ENCODE measurements at places on chromosomes 5 and 9.

GRCh38 chr9:72864327-72864726 lies 88.5 kb downstream of the ALDH1A1 start:
- no peak for DNase-seq

DNA sequence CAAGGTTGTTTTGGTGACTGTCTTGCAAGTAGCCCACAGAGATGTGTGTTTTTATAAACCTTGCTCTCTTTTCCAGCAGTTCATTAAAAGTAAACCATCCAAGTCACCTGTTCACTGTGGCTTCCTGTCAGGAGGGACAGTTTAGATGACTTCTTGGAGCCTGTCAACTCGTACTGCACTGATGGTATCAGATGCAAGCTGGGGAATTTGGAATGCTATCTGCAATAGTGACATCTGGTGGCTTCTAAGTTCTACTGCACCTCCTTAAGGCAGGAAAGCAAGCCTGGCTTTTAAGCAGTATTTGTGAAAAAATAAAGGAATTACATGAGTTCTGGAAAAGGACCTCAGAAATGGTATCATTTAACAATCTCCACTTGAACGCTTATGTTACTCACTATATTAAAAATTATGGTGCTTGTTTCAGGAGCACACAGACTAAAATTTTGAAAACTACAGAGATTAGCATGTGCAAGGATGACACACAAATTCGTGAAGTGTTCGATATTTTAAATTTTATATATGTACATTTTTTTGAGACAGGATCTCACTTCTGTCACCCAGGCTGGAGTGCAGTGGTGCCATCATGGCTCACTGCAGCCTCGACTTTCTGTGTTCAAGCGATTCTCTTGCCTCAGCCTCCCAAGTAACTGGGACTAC lies 164.0 kb downstream of the TTC39B start:
- peak; percentile 77 for DNase-seq

DNA sequence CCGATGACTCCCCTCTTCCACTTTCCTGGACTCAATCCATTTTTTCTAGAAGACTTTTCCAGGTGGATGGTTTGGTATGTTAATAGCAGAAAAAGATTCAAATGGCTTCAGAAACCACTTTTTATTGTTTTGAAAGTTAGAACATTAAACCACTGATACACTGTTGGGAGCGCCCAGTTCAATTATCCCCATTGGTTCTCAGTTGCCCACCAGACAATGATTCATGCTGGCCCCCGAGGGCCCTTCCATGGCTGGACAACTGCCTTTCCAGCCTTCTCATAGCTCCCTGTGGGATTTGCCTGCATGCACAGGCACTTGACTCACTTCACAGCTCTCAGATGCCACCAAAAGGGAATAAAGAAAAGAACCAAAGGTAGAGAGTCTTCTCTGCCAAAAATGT lies 21.3 kb upstream of the ANKRD34B start:
- DNase-seq, result no peak

- no peak for DNase-seq
These were observed 8.7 kb upstream of the SLC2A8 start for GRCh38 chr9:127388037-127388855.

- no peak for DNase-seq
These were observed 53.1 kb downstream of the PDCD1LG2 start for GRCh38 chr9:5563417-5563815.

DNA sequence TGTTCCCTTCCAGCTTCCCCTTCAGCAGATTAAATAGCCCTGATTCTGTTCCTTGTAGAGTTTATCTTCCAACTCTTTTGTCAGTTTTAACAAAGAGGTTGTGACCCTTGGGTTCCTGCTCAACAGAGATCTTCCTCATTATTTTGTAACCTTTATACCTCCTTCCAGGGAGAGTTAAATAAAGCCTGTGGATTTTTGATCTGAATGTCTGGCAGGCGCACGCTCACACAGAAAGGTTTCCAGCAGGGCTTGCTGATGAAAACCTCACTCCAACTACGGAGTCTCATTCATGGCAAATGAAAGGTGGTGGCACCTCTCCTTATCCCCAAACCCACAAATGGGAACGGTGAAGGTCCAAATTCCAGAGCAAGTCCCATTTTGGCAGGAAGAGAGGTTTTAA lies 129.0 kb downstream of the SREK1 start:
- no peak for DNase-seq

DNA sequence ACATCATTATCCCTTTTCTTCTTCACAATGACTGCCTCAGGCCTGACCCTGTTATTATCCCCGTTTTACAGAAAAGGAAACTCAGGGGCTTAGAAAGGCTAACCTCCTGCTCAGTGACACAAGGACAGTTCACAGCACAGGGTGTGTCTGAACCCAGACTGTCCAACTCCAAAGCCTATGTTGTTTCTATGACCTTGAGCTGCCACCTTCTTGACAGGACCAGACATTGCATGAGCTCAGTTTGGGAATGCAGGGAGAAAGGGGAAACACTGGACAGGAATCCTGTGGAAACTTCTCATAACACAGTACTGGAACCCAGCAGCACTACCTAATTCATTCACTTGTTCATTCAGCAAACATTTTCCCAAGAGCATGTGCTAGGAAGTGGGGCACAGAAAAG lies 472.8 kb downstream of the CDK5RAP2 start:
- no peak for DNase-seq

GRCh38 chr9:101629636-101630035 lies 34.9 kb upstream of the PPP3R2 start:
- no peak for DNase-seq

DNA sequence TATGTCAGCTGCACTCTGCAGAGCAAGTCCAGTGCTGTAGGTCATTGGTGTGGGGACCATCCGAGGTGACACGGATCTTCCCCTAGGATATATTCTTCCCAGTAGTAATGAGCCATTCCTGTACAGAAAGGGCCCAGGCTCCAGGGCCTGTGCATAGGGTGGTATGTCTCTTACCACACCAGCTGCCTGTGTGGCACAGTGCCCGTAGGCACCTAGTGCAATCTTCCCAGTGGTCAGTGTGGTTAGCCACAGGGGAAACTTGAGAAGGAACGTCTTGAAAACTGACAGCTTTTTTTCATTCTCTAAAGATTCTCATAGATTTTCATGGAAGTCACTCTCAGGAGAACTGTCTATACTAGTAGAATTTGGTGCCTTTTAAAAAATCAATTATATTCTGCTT lies 39.8 kb downstream of the CYSTM1 start:
- DNase-seq, result no peak

GRCh38 chr5:178376921-178377582 lies 144.4 kb upstream of the PHYKPL start:
- no peak for DNase-seq

DNA sequence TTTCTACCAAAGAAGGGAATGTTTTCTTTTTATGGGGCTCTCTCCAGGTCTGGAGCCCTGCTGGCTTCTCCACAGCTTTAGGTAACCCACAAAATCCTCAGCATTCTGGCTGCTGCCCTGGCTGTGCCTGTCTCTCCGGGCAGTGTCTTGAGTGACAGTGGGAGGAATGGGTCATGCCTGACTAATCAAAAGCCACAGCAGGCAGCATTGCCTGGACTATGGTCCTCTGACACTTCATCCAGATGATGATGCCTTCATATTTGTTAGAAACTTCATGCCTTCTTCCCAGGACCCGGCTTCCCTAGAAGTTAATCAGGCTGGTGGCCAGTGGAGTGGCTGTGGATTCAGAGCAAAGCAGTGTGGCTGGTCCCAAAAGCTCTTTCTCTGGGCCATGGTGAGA lies 32.2 kb upstream of the TGFBI start:
- no peak for DNase-seq

DNA sequence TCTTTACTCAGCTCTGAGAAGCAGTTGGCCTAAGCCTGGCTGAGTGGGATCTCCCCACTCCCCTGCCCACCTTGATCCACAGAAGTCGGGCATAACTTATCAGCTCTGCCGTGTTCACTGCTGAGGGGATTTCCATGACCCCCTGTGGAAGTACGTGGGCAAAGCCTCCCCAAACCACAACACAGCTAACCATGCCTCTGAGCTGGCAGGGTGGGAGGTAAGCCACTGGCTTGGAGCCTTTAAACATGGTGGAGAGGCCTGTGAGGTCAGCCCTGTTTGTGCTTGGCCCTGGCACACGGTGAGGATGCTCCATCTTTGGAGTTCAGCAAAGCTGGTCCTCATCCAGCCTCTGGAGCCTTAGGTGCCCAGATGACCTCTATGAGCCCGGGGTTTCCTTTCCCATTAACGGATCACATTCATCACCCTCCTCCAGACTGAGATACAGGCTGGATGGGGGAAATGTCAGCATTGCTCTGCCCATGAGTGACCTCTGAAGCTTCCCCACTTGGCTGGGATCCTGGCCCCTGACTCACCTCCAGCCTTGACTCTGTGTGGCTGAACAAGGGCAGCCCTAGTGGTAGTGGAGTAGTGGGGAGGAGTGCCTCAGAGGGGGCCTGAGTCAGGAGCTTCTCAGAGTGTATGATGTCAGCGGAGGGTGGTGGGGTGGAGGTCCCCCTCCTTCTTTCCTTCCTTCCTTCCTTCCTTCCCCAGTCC lies 6.2 kb downstream of the PDLIM4 start:
- no peak for DNase-seq

- DNase-seq, result no peak
These were observed 41.7 kb upstream of the SLC9A3 start for GRCh38 chr5:565782-566440.

DNA sequence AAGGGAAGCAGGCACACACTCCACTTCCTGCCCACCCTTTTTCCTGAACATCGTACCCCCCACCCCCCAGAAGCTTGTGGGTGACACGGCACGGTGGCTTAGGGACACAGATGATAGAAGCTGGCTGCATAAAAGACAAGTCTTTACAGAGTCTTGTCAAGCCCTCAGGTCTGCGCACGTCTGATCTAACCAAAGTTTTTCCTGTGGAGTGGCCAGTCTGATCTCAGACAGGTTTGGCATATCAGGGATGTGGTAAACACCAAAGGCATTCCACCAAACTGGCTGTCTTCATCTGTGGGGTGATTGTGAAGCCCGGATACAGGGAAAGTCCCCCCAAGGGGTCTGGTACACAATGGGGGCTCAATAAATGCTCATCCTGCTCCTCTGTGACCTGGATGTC lies 50.0 kb downstream of the CRB2 start:
- DNase-seq, result no peak

DNA sequence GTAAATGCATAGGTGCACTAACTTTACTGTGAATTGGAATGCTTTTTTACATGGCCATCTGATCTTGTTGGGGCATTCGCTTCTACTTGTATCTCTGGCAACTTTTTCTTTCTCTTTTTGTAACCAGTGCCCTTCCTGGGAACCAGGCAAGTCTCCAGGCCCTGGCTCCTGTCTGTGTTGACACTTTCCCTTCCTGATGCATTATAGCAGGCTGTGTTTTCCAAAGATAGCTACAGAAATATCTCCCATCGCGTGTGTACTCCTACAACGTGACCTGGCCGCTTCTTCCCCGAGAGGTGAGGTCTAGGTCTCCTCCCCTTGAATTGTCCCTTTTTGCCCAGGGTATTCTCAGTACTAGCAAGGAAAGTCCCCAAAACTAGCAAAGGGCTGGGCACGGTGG lies 81.1 kb upstream of the SPIN1 start:
- no peak for DNase-seq

- no peak for DNase-seq
These were observed 12.8 kb upstream of the PANK3 start for GRCh38 chr5:168592014-168592368.

DNA sequence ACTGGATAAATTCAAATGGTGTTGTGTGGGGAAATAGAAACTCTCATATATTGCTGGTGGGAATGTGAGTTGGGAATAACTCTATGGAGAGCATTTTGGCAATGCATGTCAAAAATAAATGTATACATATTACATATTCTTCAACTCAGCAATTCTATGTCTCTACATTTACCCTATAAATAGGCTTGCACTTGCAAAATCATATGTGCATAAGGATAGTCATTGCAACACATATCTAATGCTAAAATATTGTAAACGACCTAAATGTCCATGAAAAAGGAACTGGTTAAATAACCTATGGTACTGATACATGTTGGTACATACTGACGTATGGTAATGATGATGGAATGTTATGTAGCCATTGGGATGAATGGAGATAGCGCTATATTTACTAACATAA lies 94.5 kb upstream of the CHD1 start:
- DNase-seq, result no peak

DNA sequence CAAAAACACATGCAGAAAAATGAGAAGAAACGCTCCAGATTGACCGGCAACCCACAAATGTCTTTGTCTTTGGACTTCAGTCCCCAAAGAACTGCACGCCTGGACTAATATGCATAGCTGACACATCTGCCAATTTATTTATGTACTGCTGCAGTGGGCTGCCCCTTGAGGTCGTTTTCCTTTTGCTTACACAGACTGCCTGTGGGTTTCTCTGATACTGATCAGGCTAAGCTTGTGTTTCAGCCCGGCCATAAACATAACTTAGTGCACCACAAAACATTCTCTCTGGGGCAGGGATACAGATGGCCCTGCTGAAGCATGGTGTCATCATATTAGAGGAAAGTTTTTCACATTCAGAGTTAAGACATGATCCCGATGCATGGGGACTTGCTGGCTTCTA lies 75.4 kb downstream of the NUDT12 start:
- no peak for DNase-seq

- no peak for DNase-seq
These were observed 977 bp upstream of the DPP7 start for GRCh38 chr9:137115394-137116026.

- DNase-seq, result no peak
These were observed 1920.3 kb upstream of the WWC1 start for GRCh38 chr5:166370928-166371690.

DNA sequence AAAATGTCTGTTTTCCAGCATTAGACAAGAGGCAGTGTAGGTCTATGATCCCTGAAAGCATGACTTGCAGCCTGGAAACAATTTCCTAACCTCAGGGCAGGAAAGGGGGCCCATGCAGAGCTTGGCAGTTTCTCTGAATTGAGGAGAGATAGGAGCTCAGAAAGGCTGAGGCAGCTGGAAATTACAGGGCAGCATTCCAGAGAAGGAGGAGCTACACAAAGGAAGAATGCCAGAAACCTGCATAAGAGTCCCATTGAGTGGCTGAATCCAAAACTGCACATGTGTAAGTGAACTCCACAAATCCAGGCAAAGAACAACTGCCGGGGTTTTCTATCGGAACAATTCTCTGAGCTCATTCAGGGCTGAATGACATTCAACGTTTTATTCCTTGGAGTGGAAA lies 346.8 kb downstream of the PIK3R1 start:
- peak; percentile 85 for DNase-seq

DNA sequence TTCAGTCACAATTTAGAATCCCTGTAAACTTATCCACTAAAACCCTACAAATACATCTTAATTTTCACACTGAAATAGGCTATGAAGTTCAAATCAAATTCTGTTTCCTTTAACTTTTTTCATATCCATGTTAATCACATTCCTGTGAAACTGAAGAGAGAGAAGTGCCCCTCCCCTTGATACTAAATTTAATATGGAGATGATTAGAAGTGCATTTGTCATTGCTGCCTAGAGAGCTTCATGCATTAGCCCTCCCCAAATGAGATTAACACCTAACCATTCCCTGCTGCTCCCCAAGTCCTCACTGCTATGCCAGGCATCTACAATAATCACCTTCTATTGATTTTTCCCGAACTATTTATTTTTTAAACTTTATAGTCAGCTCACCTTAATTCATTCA lies 85.1 kb upstream of the SPOCK1 start:
- no peak for DNase-seq
